Dorsolateral prefrontal cortex (tissue), 122 donors: ENCODE measurements at places on chromosomes 16 and 17.
A peak's percentile ranks its signal among the peaks of the same experiment; 100 is the strongest.

- DNase-seq: no peak
These were observed 187.3 kb downstream of the CDH13 start for GRCh38 chr16:82814059-82814458.

DNA sequence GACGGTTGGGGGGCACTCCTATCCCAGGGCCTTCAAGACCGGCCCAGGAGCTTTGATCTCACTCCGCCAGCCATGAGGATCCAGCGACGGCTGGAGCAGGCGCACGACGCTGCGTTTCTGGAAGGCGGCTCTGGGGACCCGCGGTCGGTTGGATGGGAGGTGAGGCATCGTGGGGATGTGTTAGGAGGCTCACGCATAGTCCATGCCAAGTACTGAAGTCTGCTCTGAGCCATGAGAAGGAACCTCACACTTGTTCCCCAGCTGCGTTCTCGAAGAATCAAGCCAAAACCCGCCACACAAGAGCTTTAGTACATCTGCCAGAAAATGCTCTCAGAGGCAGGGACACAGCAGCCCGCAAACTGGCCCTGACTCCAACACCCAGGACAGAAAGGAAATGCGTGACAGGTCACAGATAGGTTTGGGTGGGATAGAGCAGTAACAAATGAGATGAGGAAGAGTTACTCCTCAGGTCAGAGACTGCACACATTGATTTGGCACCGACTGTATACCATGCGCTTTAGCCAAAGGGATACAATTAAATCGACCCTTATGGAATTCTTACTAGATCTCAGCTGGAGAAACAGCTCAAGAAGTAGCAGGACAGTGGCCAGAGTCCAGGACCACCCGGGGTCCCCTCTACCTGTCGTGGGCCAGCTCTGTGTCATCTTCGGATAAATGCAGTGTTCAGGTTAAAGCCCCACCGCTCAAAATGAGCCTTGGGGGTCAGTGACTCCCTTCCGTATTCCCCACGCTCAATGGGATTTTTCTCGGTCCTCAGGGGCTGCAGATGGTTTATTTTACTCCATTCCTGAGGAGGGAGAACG, 6.7 kb upstream of the GSG1L start:
- no peak for DNase-seq

- DNase-seq: no peak
These were observed 5.7 kb downstream of the ENO3 start for GRCh38 chr17:4956493-4957061.

DNA sequence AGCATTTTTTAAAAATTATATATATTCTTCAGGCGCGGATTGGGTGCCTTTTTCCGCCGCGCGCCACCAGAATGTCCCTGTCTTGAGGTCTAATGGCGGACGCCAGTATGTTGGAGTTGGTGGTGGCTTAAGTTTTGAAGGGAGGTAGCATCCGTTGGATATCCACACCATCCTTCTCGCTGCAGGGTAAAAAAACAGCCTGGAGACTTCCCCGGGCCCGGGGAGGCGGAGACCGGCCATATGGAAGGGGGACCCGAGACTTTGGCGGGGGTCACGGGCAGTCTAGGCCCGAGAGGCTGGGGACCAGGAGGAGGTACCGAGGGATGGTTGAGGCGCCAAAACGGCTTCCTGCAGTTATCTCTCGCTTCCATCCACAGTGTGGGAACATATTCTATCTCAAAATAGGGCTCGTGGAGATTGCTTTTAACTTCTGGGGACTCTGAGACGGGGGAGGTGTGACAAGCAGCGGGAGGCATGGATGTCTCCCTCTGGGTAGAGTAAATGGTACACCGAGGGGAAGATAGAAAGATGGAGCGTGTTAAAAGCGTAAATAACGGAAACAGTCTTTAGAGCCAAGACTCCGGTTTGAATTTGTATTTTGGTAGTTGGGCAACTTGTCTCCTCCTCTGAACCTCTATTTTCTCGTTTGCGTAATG, at the start of gene SF3B3:
SF3B3 (plus strand) TSS at position 74 of the 656 bp plus-strand sequence. CDS start 2,841 bp downstream, outside the sequence.
- DNase-seq: peak; percentile 75

GRCh38 chr16:67979955-67980678, at the start of gene DPEP3:
Gene DPEP3 (minus strand): TSS chr16:67980499. CDS start chr16:67980380, 119 bp downstream.
- no peak for DNase-seq

- DNase-seq: no peak
These were observed 257.9 kb downstream of the SOX9 start for GRCh38 chr17:72378414-72379390.

- no peak for DNase-seq
These were observed 7.5 kb upstream of the CSNK2A2 start for GRCh38 chr16:58205276-58206036.

- no peak for DNase-seq
These were observed 379.8 kb downstream of the CNTNAP4 start for GRCh38 chr16:76656994-76657393.

GRCh38 chr17:52158450-52159042, at the start of gene CA10:
Gene CA10 (minus strand): TSS chr17:52158714.
- DNase-seq: peak; percentile 25

DNA sequence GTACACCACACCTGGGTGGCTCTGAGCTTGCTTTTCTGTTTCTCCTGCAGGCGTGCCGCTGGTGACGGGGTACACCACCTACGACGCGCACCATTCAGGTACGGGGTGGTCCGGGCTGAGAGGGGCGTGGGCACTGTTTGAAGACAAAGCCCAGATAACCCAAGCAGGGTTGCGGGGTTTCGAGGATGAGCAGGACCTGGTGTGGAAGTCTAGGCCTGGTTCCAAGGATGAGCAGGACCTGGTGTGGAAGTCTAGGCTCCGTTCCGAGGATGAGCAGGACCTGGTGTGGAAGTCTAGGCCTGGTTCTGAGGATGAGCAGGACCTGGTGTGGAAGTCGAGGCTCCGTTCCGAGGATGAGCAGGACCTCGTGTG, 15.4 kb downstream of the IRF8 start:
- DNase-seq: no peak

- no peak for DNase-seq
These were observed 30.9 kb upstream of the CRYBA1 start for GRCh38 chr17:29215717-29216116.

GRCh38 chr17:2233441-2233947, 70.1 kb downstream of the SMG6 start:
- DNase-seq: no peak

DNA sequence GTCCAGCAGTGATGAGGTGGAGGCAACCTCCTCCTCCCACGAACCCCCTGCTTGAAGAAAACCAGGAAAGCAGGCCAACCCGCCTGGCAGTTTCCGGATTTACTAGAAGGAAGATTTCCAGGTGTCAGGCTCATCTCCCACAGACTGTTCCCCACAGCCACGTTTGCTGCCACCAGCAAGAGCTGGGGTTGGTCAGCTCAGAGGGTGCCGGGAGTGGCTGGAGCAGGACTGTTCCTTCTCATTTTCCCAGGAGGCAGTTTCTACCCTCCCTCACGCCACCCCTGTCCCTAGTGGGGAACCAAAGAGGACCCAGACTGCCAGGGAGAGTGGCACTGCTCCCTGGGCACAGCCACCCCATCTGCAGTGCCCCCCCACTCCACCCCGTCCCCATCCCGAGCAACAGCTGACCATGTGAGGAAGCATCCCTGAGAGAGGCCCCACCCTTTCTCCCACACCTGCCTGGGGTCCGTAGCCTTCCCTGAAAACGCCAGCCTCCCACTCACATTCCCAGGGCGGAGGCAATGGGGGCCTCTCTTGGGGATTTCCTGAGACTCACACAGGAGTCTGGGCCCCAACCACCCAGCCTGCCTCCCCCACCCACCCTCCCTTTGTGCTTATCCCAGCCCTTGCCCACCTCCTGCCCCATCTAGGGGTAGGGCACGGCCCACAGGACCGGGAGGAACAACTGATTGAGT, 5.9 kb downstream of the KRT17 start:
- no peak for DNase-seq

DNA sequence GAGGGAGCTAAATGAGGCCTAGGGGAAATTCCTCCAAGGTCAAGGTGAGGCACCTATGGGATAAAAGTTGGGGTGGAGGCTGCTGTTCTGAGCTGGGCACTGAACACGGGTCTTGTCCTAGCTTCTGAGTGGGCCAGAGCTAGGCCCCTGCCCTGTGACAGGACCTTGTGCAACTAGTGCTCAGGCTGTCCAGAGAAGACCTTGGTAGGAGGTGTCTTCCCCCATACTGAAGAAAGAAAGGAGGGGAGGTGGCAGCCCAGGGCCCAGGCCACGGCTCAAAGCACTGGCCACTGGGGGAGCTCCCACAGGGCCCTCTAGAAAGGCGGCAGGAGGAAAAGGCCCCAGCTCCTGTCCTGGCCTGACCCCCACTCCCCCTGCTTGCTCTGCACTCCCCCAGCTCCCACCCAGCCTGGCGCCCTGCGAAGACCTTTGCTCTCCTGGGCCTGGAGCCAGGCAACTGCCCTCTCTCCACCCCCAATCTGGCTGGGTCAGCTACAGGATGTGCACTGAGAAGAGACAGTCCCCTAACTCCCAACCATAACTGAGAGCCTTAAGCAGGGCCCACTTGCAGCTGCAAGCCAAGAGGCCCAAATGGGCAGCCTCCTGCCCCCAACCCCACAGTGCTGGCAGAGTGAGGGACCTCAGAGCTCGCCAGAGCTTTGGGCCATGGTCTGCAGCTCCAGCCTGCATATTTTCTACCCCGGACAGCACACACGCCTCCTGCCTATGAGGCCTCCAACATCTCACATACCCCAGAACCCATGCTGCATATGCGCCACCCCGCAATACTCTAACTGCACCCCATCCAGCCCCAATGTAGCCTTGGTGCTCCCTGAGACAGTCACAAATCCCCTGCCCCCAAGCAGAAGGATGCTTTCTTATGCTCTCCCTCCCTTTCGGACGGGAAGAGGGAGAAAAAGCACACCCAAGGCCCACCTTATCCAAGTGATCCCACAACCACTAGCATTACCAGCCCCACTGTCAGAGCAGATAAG, 15.3 kb downstream of the HSD11B2 start:
- DNase-seq: no peak

DNA sequence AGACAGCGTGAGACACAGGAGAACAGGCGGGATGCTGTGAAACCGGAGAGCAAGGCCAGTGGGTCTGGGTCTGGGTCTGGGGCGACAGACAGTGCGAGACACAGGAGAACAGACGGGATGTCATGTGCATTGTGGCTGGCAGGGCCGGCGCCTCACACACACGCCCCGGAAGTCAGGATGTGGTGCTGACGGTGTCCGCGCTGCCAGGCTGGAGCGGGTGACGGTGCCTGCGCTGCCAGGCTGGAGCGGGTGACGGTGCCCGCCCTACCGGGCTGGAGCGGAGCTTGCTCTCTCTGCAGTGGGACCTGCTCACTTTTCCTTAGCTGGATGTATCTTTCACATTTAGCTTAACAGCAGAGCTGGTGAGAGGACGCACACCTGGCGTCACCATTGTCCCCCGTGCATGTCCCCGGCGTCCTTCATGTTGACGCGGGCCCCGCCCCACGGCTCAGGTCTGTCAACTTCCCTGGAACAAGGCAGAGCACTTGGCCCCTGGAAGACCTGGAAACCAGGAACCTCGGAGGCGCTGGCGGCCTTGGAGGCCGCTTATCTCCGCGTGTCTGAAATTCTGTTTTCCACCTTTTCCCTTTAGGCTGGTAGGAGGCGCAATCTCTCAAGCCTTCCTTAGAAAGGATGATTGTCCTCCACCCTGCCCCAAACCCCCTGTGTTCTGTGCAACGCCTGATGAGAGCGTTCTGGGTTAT, 43.0 kb upstream of the ZNF750 start:
- DNase-seq: no peak

DNA sequence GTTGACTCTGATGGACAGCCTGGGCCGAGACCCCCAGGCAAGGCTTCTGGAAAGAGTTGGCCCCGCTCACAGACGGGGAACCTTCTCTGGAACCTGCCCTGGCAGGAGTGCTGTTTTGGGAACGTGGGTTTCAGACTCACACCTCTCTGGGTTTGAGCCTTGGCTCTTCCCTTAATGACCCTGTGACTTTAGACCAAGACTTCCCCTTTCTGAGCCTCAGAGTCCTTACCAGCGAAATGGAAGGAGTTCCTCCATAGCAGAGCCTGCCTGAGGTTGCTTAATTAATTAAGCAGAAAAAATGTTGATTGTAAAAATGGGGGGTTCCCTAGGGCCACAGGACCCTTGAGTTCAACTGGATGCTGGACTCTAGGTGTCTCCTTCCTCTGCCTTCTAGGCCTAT, 408.2 kb downstream of the SEC14L1 start:
- no peak for DNase-seq

- no peak for DNase-seq
These were observed 80.9 kb upstream of the CBX4 start for GRCh38 chr17:79919862-79920720.
